H1 (cell line): ENCODE measurements at places on chromosomes 6 and 20. TPM values are rescaled to one million over a fixed set of nuclear protein-coding genes. Genes with fewer than 3 reads are reported as not detected.

DNA sequence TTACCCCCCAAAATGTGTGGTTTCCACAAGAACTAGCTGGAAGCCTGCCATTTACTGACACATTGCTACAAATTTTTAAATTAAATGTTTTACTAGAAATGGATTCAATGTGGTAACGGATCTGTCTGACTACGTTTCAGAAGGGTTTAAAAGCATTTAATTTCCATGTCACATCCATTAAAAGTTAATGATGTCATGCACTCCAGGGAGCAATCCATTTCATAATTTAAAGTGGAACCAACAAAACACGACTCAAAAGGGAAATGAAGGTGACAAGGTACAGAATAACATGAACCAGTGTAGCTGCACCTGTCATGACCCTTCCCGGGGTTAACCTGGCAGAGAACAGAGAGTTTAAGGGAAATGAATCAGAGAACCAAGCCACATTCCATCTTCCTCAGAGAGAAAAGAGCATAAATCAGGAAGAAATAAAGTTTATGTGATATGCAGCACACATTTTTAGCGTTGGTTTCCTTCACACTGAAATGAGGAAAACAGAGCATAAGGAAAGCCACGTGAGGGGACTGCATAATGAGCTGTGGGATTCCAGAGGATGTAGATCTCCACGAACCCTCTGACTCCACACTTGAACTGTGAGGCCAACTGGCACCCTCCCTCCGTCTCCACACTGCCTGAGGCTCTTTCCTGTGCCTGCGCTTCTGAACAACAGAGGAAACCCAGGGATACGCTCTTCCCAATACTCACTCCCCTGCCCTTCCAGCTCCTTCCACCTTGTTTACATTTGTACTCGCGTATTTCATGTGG is 170.3 kb upstream of the AHI1 start:
- DNase-seq, result no peak
- H3K4me1 ChIP-seq, result no peaks in the 10 kb centered on the region
- no peaks in the 10 kb centered on the region for H3K36me3 ChIP-seq
- H3K27me3 ChIP-seq, result no peaks in the 10 kb centered on the region
- no peak overlapping the region for H3K4me3 ChIP-seq
- H3K27ac ChIP-seq, result peak overlapping the region; percentile 45; the same call in 1 of the 2 replicates

GRCh38 chr6:136566007-136566487 is 15.8 kb upstream of the MAP7 start:
- no peak overlapping the region for H3K4me3 ChIP-seq
- no peaks in the 10 kb centered on the region for H3K4me1 ChIP-seq
- no peak overlapping the region for H3K27ac ChIP-seq
- H3K36me3 ChIP-seq, result no peaks in the 10 kb centered on the region; the same call in 1 of the 2 replicates
- no peak for DNase-seq

DNA sequence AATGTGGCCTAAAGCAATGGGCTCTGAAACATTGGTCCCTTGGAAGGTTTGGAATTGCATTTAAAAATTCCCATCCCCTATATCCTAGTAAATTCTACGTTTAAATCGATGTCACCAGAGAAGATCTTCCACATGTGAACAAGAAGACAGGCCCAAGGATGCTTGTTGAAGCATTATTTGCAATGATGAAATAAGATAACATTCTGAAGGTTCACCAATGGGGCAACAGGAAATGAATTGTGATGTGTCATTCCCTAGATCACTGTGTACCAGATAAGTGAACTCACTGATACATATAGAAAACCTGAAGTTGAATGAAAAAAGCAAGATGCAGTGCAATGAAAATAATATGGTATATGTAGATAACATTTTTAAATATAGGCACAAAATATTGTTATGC is 464.3 kb upstream of the BTBD3 start:
- no peak overlapping the region for H3K4me3 ChIP-seq
- no peak overlapping the region for H3K27ac ChIP-seq
- H3K4me1 ChIP-seq, result peaks cover 4% of the 10 kb centered on the region
- H3K36me3 ChIP-seq, result no peaks in the 10 kb centered on the region
- H3K27me3 ChIP-seq, result no peaks in the 10 kb centered on the region
- no peak for DNase-seq

- no peak for DNase-seq
- no peak overlapping the region for H3K4me3 ChIP-seq
- no peak overlapping the region for H3K27ac ChIP-seq
Observed at GRCh38 chr20:3423126-3423525, 15.7 kb upstream of the DNAAF9 start.

- H3K4me1 ChIP-seq, result no peaks in the 10 kb centered on the region
- H3K4me3 ChIP-seq, result no peak overlapping the region
- H3K27ac ChIP-seq, result no peak overlapping the region
- DNase-seq, result no peak
Observed at GRCh38 chr20:61280217-61280980, 28.3 kb downstream of the CDH4 start.

DNA sequence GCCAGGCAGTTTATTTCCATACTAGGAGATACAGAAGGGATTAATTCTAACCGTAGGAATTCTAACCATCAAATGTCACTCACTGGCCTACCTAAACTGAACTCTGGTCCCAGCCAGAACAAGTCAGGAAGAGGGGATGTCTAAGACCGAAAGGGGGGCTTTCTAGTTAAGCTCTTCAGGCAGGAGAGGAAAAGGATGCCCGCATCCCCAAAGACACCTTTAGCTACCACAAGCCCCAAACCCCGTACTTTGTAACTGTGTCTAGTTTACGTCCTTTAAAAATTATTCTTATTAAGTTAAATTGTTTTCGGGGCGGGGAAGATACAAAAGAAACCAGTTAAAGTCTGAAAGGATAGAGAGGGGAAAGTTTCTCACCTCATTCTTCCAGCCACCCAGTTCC is 1.2 kb upstream of the ZNF76 start:
- no peak for DNase-seq
- H3K4me3 ChIP-seq, result peak overlapping the region; percentile 89
- H3K27me3 ChIP-seq, result no peaks in the 10 kb centered on the region
- H3K4me1 ChIP-seq, result no peaks in the 10 kb centered on the region; the same call in none of the 2 replicates
- H3K36me3 ChIP-seq, result no peaks in the 10 kb centered on the region
- H3K27ac ChIP-seq, result no peak overlapping the region

DNA sequence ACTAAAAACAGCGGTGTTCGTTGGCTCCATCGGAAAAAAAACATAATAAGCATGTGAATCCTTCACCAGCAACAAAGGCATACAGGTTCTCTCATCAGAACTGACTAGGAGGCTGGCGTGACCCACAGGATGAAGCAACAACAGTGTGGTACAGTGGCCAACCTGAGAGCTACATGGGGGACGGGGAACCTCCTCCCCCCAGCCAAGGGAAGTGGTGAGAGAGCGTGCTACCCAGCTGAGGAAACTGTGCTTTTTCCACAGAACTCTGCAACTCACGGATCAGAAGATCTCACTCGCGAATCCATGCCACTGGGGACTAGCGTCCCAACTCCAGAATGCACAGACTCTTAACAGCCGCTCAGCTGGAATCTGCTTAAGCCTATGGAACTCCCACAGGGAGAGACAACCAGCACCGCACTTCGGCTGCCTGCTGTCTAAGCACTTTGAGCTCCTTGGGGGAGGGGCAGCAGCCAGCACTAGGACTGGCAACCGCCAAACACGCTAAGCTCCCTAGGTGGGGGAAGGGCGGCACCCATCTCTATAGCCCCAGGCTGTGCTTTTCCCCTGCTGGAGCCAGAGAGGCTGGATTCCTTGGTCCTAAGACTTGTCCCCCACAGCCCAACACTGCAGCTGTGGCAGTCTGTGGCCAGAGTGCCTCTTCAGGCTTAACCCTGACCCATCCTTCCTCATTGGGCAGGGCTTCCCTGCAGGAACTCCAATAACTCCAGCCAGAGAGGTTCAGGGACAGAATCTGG is 538.3 kb upstream of the BTBD3 start:
- peaks cover 18% of the 10 kb centered on the region for H3K4me1 ChIP-seq
- peak overlapping the region; percentile 65 for H3K27ac ChIP-seq
- H3K4me3 ChIP-seq, result peak overlapping the region; percentile 14; the same call in 1 of the 2 replicates
- no peaks in the 10 kb centered on the region for H3K27me3 ChIP-seq
- H3K36me3 ChIP-seq, result no peaks in the 10 kb centered on the region

DNA sequence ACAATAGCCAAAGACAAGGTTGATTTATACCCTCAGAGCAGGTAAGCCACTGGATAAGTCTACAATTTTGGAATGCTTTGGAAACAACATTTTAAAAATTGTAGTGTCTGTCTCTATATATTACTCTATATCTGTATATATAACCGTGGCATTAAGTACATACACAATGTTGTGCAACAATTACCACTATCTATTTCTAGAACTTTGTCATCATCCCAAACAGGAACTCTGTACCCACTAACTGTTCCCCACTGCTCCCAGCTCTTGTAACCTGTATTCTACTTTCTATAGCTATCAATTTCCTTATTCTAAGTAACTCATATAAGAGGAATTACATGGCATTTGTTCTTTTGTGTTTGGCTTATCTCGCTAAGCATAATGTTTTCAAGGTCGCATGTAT is 78.2 kb upstream of the ASCC3 start:
- no peaks in the 10 kb centered on the region for H3K27me3 ChIP-seq
- H3K27ac ChIP-seq, result no peak overlapping the region
- H3K4me1 ChIP-seq, result no peaks in the 10 kb centered on the region
- no peaks in the 10 kb centered on the region for H3K36me3 ChIP-seq
- DNase-seq, result no peak

DNA sequence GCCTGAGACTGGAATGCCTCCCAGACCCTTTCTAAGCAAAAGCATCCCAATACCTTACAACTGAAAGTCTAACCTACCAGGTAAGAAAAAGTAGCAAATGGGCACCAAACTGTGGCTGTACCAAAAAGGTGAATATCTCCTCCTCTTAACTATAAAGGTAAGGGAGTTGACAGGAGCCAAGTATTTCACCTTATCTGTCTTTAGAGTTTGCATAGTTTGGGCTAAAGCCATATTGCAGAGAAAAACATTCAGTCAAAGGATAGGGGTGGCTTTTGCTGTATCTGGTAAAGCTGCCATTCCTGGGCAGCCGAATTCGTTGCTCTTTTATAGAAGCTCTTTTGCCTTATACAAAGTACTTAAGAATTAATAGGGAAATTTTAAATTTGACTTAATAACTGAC is 38.1 kb downstream of the PHF3 start:
- H3K36me3 ChIP-seq, result no peaks in the 10 kb centered on the region; the same call in 1 of the 2 replicates
- no peak overlapping the region for H3K27ac ChIP-seq
- peaks cover 9% of the 10 kb centered on the region for H3K4me1 ChIP-seq
- no peaks in the 10 kb centered on the region for H3K27me3 ChIP-seq
- DNase-seq, result no peak

DNA sequence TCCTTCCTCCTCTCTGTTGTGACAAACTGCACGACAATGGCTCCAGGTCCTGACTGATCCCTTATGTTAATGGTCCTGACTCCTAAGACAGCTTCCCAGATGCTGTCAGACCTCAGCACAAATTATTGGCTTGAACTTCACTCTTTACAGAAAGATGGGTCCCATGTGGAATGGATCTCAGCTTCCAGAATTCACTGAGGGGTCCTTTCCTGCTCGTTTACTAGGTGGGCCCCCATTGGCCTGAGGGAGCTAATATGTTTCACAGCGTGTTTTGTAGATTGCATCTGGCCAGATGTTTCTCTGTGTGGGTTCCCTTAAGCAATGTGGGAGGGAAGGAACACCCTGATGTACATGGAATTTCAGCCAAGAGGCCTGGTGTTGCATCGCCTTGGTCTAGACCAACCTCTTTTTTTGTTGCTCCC is 826.6 kb downstream of the MAFB start:
- no peak for DNase-seq
- H3K36me3 ChIP-seq, result no peaks in the 10 kb centered on the region
- no peaks in the 10 kb centered on the region for H3K4me1 ChIP-seq
- no peaks in the 10 kb centered on the region for H3K27me3 ChIP-seq

DNA sequence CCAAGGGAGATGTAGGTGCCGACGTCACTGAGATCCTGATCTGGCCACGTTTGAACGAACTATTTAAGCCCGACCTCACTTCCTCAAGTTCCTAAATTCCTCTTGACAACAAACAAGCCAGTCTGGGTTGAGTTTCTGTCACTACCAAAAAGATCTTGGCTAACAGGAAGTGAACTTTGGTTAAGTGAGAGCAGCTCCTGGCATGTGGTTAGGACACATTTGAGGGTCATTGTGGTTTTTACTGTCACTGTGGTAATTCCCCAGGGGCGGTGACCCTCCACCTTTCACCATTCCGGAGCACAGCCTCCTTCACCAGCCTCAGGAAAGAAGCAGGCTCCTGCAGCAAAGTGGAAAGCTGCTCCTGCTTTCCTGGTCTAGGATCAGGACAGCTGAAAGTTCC is 43.1 kb upstream of the ZNF831 start:
- H3K27ac ChIP-seq, result no peak overlapping the region
- H3K36me3 ChIP-seq, result no peaks in the 10 kb centered on the region
- no peak for DNase-seq
- no peak overlapping the region for H3K4me3 ChIP-seq
- peaks cover 12% of the 10 kb centered on the region for H3K4me1 ChIP-seq

The DPPA5 gene
- polyA plus RNA-seq, result 2.9 and 6.6 TPM in 2 replicates

The KIF16B gene
- 2.6 and 3.0 TPM in 2 replicates for polyA plus RNA-seq

The SCGN gene
- polyA plus RNA-seq, result not detected in 2 replicates

The CCDC167 gene
- polyA plus RNA-seq, result 20.6 and 26.5 TPM in 2 replicates

The FAM162B gene
- polyA plus RNA-seq, result 1.6 and 2.6 TPM in 2 replicates

The OOEP gene
- 0.20 and 0.55 TPM in 2 replicates for polyA plus RNA-seq

The C6orf163 gene
- 0.35 and 0.36 TPM in 2 replicates for polyA plus RNA-seq

The TXNDC5 gene
- 89.8 and 114 TPM in 2 replicates for polyA plus RNA-seq
